ENCODE measurements at places on chromosomes 4 and X.

DNA sequence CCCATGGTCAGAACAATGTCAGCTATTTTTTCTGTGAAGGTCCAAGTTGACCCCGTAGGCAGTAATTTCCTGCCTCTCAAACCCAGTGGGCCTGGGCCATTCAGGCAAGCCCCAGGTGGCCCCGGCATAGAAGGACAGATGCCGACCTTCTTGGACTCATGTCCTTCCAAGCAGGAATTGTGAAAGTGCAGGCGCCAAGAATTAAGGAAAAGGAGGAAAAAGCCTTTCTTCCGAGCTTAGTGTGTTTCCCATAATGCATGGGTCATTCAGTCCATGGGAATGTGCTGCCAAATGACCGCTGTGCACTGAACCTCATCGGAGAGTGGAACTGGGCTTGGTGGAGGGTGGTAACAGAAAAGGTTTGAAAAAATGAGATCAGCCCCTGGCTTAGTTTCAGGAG lies 196.5 kb upstream of the HS3ST1 start:
- no peak for DNase-seq

- no peak for DNase-seq
Measured at GRCh38 chr4:185602397-185602796, 67.1 kb upstream of the PDLIM3 start.

DNA sequence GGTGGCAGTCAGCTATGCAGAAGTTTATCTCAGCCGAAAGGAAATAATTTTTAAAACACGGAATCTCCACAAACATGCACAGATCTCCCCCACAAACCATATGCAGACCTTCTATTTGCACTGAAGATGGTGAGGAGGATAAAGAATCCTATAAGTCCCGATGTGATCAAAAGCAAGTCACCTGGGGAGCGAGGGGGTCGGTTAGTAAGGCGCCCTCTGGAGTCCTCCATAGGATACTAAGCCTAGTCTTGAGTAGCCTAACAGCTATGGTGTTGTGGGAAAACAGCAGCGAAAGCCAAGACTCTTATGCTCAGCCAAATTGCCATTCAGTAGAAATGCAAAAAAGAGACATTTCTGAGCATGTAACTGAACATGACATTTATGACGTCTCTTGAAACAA lies 210.9 kb downstream of the FRMPD4 start:
- DNase-seq: no peak

GRCh38 chrX:101484135-101484534 lies 1.1 kb upstream of the ARMCX4 start:
- DNase-seq: no peak

- no peak for DNase-seq
Measured at GRCh38 chr4:41258783-41259182, 2.1 kb downstream of the UCHL1 start.
